Mucosa of gallbladder (tissue), 1 donor: ENCODE measurements at places on chromosomes 4 and X. TPM values are rescaled to one million over a fixed set of nuclear protein-coding genes. Genes with fewer than 3 reads are reported as not detected.

The GAGE12H gene
- total RNA-seq, result not detected

The ANXA3 gene
- total RNA-seq, result 41.9 TPM

The ADGRA3 gene
- 26.2 TPM for total RNA-seq

The PNMA6F gene
- total RNA-seq, result not detected

DNA sequence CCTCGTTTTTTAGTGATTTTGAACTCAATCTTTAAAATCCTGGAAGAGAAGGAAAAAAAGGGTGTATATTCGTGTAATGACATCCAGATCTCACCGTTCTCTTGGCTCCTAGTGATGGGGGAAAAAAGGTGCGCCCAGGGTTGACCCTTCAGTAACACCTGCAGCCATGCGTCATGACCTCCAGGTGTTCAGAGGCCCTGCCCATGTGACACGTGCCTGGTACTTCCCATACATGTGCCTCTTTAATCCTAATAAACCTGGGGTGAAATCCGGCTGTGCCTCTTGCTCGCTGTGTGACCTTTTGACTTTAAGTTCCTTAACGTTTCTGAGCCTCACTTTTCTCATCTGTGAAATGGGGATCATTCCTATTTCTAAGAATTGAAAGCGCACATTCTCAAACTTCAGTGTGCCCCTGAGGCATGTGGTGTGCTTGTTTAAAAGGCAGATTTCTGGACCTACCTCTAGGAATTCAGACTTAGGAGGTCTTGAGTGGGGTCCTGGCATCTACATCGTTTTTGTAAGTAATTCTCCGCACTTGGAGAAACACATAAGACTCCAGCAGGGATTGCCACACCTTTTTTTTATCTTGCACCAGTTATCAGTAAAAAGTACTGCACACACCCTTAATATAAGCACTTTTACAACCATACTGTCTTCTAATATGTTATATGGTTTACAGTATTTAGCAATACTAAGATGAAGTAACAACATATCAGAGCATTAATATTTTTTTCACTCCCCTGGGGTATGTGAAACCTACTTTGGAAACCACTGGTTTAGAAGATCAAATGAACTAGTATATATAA lies 90.1 kb downstream of the RELL1 start:
- DNase-seq, result no peak

- DNase-seq, result no peak
These were observed 83.3 kb downstream of the RLIM start for GRCh38 chrX:74531081-74531480.

DNA sequence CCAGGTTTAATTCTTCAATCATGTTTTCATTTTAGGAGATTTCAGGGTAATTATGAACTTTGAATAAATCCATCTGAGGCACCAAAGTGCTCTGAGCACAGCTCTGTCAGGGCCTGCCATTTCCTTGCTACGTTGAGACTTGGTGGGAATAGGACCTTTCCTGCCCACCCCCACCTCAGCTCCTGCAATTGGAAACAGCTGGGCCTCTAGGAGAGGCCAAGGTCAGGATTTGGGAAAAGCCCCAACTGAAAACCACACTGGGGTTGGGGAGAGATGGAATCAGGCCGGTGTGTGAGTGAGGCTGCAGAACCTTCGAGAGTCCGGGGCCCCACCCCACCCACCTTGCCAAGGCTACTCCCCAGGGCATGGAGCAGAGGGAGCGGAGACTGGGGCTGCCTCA lies 212.7 kb upstream of the BCOR start:
- DNase-seq, result no peak

GRCh38 chr4:15674926-15675325 lies 6.7 kb upstream of the FAM200B start:
- no peak for DNase-seq
